ENCODE measurements at places on chromosomes 7 and 10.

DNA sequence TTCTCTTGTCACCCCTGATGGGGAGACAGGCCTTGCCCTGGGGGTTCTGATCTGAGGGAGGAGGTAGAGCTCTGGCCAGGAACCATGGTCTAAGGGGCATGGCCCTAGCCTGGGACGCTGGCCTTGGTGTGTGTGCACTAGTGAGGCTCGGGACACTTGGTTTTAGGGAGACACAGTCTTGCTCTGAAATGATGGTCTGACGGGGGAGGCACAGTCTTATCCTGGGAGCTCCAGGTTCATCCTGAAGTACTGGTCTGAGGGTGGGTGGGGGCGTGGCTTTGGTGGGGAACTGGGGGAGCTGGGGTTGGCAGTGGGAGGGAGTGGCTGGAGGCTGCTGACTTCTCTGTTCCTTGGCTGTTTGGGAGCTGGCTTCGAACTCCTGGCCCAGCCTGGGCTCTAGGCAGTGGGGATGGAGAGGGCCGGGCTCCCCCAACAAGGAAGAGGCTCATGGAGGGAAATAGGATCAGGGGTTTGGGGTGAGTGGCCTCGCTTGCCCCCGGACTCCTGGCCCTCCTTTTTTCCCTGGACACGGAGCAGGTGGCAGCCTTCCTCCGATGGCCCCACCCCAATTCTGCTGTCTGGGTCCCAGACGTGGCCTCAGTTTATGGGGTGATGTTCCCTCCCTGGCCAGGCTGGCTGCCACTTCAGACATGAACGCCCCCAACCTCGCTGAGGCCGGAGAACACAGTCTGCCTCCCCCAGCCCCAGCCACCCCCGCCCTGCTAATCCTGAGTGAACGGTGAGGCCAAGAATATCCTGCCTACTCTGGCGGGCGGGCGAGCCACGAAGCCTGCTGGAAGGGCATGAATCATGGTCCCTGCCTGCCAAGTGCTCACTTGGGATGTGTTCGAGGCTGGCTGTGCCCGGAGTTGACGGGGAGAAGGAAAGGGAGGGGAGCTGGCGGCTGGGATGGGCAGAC, 43.5 kb downstream of the TMEM270 start:
- no peak for DNase-seq

DNA sequence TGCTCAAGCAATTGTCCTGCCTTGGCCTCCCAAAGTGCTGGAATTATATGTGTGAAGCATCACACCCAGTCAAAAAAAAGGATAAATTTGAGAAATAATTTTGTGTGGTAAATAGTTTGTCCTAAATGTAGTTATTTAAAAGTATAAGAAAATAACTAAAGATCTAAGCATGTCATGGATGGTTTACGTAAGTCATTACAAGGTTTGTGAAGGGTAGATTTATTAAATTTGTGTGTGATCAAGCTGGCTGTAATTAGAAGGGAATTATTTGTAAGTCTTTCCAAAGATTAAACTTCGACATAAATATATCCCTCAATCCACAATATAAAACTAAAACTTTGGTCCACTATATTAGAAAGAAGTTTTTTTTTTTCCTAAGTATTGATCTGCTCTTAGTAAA, 28.6 kb downstream of the ORC5 start:
- DNase-seq = no peak

DNA sequence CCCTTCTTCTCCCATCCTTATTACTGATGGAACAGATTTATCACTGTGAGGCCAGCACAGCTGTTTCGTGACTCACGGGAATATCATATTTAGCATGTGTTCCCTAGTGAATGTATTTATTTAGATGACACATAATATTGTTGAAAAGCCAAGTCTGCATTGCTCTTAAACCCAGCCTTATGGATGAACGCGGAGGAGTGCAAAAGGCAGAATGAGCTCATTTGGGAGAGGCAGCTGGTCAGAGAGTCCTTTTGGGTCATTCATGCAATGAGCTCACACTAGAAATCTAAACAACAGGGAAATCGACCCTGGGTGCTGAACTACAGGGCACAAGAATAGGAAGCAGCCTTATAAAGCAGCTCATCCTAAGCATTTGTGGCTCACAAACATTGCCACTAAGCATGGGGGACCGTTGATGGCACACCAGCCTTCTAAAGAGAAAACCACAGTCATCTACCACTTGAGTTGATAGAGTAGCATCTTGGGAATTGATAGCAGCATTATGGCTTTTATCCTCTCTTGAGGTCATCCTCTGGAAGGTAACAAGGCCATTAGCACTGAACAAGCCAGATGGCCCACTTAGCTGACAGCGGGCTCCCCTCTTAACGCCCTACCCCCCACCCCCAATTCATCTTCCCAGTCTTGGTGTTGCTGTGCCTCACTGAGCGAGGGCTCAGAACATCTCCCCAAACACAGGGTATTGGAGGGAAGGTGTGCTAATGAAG, 32.9 kb upstream of the SDK1 start:
- peak; percentile 96 for DNase-seq

DNA sequence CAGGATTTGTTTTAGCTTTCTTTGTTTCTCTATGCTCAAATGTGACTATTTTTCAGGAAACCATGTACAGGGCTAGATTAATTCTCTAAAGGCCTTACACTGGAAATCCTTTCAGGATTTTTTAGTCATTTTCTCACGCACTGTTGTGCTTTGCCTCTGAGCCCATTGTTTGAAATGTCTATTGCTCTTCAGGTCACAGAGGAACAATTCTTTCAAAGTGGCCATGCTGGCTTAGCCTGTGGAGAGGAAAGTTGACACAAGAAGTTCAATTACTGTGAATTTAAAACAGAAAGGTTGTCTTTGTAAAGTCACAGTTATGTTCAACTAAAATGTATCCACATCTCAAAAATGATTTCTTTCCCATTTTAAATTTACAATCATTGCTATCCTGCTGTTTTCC, 1071.7 kb upstream of the POT1 start:
- DNase-seq = no peak

GRCh38 chr10:83182076-83182475, 957.2 kb upstream of the GHITM start:
- no peak for DNase-seq

GRCh38 chr7:33093266-33093665, 15.9 kb downstream of the RP9 start:
- no peak for DNase-seq

DNA sequence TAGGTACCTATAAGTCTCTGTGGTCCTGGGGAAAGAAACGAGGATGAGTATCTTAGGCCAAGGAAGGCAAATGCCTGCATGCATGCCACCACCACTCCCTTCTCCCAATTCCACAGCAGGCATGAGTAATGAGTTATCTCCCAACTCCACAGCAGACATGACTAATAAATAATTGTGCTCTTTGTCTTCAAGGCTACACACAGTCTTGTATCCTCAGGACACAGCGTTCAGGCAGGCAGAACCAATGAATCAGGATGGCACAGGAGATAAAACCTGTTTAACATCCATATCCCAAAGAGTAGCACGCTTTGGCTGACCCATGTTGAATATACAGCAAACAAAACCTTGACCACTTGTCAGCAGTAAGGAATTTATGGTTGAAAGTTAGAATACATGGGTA, 229.7 kb upstream of the NFE2L3 start:
- DNase-seq = no peak

GRCh38 chr10:4522296-4523000, 303.6 kb upstream of the AKR1E2 start:
- no peak for DNase-seq

GRCh38 chr7:514651-515598, 4.7 kb downstream of the PDGFA start:
- DNase-seq = no peak

DNA sequence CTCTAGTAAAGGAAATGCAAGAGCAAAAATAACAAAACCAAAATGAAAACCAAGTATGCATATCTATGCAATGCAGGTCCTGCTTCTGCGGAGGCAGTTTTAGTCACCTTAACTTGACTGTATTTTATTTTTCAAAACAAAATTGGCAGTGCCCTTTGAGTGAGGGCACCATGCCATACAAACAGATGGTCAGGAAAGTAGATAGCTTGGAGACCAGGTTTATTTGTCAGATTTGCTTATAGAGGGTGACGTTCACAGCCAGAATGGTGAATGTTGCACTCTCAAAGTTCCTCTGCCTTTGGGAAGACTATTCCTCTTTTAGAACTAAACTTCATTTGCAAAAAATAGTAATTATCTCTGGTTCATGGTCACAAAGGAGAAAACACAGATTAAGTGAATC, 801.9 kb downstream of the ANKRD7 start:
- DNase-seq = peak; percentile 26

GRCh38 chr7:13846386-13846785, 143.1 kb downstream of the ETV1 start:
- no peak for DNase-seq

DNA sequence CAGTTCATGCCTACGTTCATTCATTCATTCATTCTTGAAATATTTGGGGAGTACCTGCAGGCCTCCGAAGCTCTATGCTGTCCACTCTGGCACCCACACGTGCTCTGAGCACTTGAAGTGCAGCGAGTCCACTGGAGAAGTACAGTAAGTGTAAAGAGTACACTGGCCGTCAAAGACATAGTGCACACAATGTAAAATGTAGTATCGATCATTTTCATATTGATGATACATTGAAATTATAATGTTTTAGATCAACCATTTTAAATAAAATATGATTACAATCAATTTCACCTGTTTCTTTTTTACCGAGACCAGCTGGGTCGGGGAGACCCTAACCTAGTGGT, 37.0 kb upstream of the PURB start:
- DNase-seq = no peak

DNA sequence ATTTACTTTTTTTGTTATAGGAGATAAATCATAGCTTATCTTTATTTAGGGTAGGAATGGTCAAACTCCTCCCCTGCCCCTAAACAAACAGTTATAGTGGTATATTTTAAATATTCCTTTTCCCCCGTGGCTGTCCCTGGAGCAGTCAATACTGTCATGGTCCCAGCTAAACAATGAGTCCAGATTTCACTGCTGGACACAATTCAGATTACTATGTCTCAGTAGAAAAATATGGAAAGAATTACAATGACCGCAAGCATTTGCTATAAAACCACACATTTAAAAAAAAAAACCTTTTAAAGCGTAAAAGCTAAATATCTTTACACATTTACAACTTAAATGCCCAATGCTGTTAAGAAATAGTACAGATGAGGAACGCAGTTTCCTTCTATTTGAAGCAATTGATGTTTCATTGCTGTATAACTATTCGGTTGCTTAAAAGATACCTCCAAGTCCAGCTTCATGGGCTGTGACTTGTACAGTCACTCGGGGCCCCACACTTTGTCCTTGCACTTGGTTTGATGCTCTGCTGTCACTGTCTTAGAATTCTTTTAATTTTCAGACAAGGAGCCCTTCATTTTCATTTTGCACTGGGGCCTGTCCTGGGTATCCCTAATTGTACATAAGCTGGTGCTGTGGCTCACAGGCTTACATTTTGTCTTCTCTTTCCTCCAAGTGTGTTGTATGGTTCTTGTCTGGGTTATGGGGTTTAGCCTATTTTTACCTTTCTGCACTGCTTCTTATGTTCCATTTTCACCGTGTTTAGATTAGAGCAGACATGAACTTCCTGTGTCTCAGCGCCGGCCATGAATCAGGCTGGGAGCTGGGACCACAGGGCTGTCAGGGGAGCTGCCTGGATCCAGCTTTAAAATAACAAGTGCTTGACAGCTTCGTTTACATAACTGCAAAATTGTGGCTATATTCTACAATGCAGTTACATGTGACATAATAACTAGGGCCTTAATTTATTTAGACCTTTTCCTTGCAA, 530.2 kb upstream of the FZD8 start:
- no peak for DNase-seq

DNA sequence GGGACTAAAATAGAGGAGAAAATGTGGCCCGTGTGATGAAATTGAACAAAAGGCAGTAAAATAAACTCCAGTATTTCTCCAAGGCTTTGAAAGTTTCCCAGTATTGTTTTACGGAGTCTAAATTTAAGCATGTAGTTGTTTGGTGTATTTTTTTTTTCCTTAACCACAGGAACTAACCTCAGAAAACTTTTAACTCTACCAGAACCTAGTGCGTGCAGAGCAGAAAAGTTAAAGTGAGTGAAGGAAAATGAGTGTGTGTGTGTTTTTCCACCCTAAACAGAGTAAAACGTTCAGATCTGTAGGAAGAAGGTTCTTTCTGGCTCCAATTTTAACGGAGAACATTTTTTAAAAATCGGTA, 812 bp downstream of the PROSER2 start:
- no peak for DNase-seq

DNA sequence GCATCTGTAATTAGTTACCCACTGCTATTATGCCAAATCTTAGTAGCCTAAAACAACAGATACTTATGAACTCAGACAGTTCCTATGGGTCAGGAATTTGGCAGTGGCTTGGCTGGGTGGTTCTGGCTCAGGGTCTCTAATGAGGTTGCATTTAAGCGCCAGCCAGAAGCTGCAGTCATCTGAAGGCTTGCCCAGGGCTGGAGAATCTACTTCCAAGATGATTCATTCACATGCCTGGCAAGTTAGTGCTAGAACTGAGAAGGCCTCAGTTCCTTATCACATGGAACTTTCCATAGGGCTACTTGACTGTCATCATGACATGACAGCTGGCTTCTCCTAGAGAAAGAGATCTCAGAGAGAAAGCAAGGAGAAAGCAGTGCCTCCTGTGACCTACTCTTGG, 121.3 kb downstream of the AVL9 start:
- no peak for DNase-seq

- no peak for DNase-seq
Measured at GRCh38 chr10:78776756-78777155, 292.0 kb upstream of the ZMIZ1 start.

DNA sequence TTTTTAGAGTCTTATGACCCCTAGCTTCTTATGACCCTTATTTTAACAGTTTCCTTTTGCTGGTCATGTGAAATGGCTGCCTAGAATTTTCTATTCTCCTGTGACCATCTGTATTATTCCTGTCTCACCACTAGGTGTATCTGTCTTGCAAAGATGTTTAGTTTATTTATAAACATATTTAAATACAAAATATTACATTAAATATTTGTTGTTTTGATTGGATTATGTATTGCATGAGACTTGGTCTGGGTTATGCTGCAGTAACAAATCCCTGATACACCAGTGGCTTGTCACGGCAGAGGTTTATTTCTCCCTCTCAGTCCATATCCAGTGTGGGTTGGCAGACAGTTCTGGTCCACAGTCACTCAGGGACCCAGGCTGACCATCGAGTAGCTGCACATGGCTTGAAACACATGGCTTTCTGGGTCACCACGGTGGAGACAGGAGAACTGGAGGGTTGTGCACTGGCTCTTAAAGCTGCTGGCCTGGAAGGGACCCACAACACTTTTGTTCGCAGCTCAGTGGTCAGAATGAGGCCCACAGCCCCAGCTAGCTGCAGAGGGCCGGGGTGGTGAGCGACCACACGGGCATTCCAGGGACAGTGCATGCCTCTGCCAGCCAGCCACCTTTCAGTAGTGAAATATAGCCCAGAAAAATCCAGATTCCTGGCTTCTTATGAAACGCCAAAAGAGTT, 7.4 kb downstream of the RASSF4 start:
- DNase-seq = no peak

GRCh38 chr7:23114896-23115295, 9.3 kb downstream of the KLHL7 start:
- no peak for DNase-seq
